ENCODE measurements at places on chromosomes 11 and 22. TPM values are rescaled to one million over a fixed set of nuclear protein-coding genes. Genes with fewer than 3 reads are reported as not detected.

GRCh38 chr11:61254403-61255025 is 13.5 kb downstream of the PGA5 start:
- DNase-seq = no peak

GRCh38 chr22:24181996-24182899 is 961 bp downstream of the SUSD2 start:
- DNase-seq = no peak

ZNRD2 gene
- 25.6 TPM for total RNA-seq

HMOX1 gene
- 8.6 TPM for total RNA-seq

DNA sequence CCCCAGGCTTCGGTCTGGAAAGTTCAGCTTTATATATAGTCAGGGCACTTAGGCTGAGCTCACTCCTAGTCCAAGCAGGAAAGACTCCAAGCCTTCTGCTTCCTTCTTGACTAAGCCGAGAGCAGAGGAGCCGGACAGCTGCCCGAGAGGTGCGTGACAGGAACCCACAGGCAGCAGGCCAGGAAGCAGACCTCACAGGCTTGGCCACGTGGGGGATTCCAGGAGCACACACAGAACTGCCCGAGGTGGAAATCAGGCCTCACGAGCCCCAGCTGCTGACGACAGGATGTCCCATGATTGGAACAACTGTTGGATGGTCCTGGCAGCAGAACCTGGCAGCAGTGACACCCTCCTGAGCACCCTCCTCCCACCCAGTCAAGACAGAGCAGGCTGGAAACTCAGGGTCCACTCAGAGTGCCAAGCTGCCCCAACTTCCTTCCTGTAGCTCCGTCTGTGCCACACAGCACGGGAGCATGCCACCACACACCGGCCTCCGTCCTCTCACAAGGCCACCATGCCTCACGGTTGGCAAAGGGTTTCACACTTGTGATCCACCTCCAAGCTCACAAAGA is 5.4 kb downstream of the PLA2G6 start:
- no peak for DNase-seq

- no peak for DNase-seq
Measured at GRCh38 chr22:24601217-24602104, 1.5 kb upstream of the GGT1 start.

GRCh38 chr11:111623527-111624030 is 21.3 kb downstream of the SIK2 start:
- DNase-seq = no peak

GRCh38 chr22:47835726-47836125 is 1073.3 kb downstream of the TBC1D22A start:
- no peak for DNase-seq

DNA sequence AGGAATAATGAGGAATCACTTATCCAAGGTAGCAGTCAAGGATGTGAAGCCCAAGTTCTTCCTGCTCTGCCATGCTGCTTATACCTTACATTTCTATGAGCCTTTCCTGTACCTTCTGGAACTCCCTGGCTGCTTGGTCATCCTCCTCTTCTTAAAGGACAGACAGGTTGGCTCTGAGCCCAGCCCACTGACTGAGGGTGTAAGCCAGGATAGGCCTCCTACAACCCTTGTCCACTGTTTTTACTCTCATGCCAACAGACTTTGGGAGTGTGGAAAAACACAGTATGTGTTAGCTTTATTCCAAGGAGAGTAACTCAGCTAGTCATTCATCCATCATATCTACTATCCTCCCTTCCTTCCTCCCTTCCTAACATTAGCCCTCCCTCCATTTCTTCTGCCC is 47.5 kb downstream of the IRAG1 start:
- no peak for DNase-seq

GRCh38 chr11:73629907-73630306 is 16.5 kb upstream of the PLEKHB1 start:
- no peak for DNase-seq

DNA sequence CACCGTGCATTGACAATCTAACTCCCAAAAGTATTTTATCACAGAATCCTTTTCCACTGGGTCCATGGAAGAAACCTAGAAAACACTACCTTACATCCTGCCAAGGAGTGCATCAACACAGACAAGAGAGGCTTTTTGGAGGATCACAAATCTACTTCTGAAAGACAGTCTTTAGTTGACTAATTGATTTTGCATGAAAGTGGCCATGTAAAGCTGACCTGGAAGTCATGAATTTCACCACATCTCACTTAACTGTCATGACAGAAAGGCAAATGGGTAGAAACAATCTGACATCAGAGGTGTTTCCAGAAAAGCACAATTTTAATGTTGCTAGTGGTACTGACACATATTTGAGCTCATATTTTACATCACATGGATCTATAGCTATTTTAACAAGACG is 101.6 kb downstream of the FAM76B start:
- DNase-seq = no peak

- DNase-seq = no peak
Measured at GRCh38 chr11:44096360-44097185, 1.1 kb downstream of the EXT2 start.

DNA sequence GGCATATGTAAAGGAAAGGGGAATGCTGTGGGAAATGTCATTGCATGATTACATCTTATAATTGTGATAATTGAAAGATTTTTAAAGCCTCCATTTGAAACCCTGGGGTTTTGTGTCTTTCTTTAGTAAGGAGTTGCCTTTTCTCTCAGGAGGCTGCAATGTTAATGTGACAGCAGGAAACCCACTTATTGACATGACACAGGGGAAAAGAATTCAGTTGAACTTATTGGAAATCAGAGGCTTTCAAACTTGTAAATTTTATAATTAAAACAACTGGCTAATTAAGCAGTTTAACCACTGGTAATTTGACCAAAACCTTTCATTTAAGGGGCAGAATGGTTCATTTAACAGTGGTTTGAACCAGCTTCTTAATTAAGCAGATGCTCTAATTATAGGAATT is 31.2 kb downstream of the MRPL48 start:
- no peak for DNase-seq

MS4A12 gene
- not detected for total RNA-seq

PIWIL4 gene
- total RNA-seq = 3.4 TPM

- DNase-seq = no peak
Measured at GRCh38 chr11:68038718-68039525, at the start of gene TCIRG1. Gene TCIRG1, plus strand, starts transcription at chr11:68039025. Its CDS starts 2,247 bp downstream, at chr11:68041272.

DNA sequence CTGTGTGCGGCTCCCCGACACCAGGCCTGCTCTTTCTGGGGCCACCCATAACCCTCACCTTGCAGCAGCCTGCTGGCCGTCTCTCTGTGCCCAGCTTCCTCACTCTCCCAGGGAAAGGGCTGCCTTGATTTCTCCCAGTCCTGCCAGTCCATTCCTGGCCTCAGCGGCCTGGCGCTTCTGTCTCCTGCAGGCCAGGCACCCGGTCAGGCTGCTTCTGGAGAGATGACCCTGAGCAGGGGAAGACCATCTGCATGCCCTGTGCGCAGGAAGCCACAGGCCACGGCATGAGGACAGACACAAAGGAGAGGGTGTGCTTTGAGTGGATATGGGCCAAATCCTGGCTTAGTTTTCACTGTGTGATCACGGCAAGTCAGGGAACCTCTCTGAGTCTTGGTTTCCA is 86.2 kb downstream of the TSPAN18 start:
- no peak for DNase-seq
